Kidney (tissue), 22 donors: ENCODE measurements at places on chromosomes 5 and 9.

DNA sequence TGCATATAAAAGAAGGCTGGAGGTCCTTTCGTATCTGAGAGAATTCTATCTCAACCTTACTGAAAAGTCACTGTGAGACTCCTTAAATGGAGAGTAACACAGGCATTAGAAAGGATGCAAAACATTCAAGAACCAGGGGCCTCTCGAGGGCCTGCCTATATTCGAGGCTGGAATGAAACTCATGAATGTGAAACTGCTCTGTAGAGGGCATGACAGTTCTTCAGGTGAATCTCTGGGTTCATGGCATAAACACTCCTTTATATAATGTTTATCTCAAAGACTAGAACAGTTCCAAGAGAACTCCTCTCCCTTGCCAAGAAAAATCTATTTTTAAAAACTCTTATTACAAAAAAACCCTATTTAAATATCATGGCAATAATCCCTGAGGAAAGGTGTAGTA lies 113.9 kb downstream of the SEC61B start:
- H3K4me3 ChIP-seq = no peak overlapping the region
- H3K4me1 ChIP-seq = no peaks in the 10 kb centered on the region
- H3K27ac ChIP-seq = no peak overlapping the region
- no peaks in the 10 kb centered on the region for H3K27me3 ChIP-seq

DNA sequence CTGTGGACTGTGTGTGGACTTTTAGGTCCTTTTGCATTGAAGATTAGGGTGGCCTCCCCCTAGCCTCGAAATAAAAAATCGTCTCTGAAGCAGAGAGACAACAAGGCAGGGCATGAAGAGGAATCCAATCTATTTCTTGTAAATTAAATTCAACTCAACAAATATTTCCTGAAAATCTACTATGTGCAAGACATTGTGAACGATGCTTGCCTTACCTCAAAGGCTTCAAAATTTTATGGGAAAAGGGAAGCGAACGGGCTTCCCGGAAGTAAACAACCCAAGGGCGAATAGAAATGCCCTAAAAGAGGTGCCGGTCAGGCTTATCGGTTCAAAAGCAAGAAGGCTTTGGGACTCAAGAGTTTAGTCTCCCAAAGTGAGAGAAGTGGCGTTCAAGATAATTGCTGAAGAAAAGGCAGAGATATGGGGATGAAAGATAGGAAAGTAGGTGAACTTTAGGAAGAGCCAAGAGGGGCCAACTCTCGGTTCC lies 525 bp downstream of the KIF24 start:
- no peaks in the 10 kb centered on the region for H3K4me1 ChIP-seq
- peak overlapping the region; percentile 95 for H3K4me3 ChIP-seq
- no peaks in the 10 kb centered on the region for H3K27me3 ChIP-seq
- DNase-seq = no peak

DNA sequence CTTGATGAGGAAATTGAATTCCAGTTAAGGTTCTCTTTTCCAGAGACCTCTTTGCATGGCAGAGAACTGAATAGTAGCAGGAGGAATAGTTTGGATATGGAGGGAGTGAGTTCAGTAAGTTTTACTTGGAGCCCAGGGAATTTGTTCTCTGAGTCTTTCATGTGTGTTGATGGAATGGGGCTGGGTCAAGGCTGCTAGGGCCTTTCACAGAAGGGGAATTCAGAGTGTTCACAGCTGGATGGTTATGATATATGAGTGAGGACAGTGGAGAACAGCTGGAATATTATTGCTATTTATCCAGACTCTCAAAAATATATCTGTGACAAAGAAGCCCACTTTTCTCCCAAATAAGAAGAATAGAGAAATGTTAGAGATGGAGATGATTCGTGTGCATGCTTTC lies 372.8 kb downstream of the PLK2 start:
- H3K36me3 ChIP-seq = no peaks in the 10 kb centered on the region
- no peak overlapping the region for H3K27ac ChIP-seq
- H3K4me3 ChIP-seq = no peak overlapping the region
- no peaks in the 10 kb centered on the region for H3K27me3 ChIP-seq
- no peak for DNase-seq
- H3K4me1 ChIP-seq = no peaks in the 10 kb centered on the region

- peak; percentile 54 for DNase-seq
- peak overlapping the region; percentile 63 for H3K27ac ChIP-seq
- H3K4me3 ChIP-seq = peak overlapping the region; percentile 92
- H3K36me3 ChIP-seq = no peaks in the 10 kb centered on the region
- H3K4me1 ChIP-seq = peaks cover 12% of the 10 kb centered on the region
- H3K27me3 ChIP-seq = no peaks in the 10 kb centered on the region
Measured at GRCh38 chr5:88269222-88269771, 652 bp upstream of the TMEM161B start.

DNA sequence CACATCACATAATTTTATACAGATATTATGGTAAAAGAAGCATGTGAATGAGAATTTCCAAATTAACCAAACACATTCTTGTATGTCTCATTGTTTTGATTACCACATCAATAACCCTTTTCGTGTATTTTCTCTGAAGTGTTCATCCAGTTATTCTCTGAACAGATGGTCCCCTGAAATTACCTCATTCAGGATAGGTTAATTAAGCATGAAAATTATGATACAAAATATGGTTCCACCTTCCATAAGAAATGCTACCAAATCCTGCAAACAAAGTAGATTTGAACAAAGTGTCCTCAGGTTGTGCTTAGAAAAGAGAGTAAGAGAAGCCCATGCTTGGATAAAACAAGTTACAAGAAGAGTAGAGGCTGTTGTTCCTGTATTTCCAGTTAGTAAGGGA lies 83.1 kb upstream of the LMNB1 start:
- no peak for DNase-seq
- no peak overlapping the region for H3K4me3 ChIP-seq
- H3K27me3 ChIP-seq = no peaks in the 10 kb centered on the region

GRCh38 chr9:6153425-6153824 lies 62.2 kb upstream of the IL33 start:
- no peaks in the 10 kb centered on the region for H3K4me1 ChIP-seq
- no peaks in the 10 kb centered on the region for H3K27me3 ChIP-seq
- no peak overlapping the region for H3K4me3 ChIP-seq
- no peak for DNase-seq

GRCh38 chr5:100550531-100551051 lies 15.4 kb downstream of the FAM174A start:
- no peak for DNase-seq
- no peak overlapping the region for H3K27ac ChIP-seq
- no peaks in the 10 kb centered on the region for H3K36me3 ChIP-seq
- H3K27me3 ChIP-seq = no peaks in the 10 kb centered on the region

GRCh38 chr5:178277866-178278265 lies 45.3 kb upstream of the PHYKPL start:
- no peak overlapping the region for H3K4me3 ChIP-seq
- H3K4me1 ChIP-seq = no peaks in the 10 kb centered on the region
- H3K36me3 ChIP-seq = no peaks in the 10 kb centered on the region
- no peaks in the 10 kb centered on the region for H3K27me3 ChIP-seq

DNA sequence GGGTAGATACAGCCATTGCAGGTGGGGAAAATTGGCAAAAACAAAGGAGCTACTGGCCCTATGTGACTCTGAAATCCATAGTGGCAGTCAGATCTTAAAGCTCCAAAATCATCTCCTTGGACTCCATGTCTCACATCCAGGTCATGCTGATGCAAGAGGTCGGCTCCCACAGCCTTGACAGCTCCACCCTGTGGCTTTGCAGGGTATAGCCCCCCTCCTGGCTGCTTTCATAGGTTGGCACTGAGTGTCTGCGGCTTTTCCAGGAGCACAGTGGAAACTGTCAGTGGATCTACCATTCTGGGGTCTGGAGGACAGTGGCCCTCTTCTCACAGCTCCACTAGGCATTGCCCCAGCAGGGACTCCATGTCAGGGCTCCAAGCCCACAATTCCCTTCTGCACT lies 1190.1 kb downstream of the CDH12 start:
- no peaks in the 10 kb centered on the region for H3K4me1 ChIP-seq
- H3K36me3 ChIP-seq = no peaks in the 10 kb centered on the region
- no peak for DNase-seq
- H3K27me3 ChIP-seq = no peaks in the 10 kb centered on the region

DNA sequence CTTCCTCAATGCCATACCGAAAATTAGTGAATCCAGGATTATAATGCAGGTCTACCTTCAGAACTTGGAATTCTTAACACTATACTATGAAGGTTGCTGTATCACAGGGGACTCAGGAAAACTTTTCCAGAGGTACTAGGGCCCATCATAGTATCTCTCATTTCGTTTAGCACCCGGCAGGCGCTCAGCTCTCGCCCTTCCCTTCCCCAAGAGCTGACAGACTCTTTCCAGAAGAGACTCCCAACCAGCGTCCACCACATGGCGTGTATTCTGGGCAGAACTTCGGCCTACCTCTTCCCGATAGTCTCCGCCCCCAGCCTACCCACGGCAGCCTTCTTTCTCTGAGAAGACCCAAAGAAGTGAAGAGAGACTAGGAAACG lies 271 bp downstream of the NOL8 start:
- H3K4me1 ChIP-seq = peaks cover 9% of the 10 kb centered on the region
- peak overlapping the region; percentile 95 for H3K4me3 ChIP-seq
- no peak for DNase-seq
- H3K27me3 ChIP-seq = no peaks in the 10 kb centered on the region
- peak overlapping the region; percentile 99 for H3K27ac ChIP-seq

DNA sequence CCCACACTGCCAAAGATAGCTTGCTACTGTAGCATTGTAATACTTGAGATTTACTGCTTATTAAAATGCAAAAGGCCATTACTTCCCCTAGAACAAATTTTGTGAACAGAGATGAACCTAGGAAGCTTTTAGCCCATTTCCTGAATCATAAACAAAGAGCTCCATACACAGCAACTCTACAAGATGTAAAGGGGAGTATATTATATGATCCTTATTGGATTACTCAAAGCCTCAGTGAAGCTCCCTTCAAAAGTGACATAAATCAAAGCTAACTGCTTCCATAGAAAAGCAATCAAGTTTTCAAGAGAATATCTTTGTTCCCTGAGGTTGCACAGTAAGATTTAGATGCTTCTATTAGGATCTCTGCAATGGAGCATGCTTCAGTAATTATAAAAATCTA lies 629.8 kb downstream of the EFNA5 start:
- no peaks in the 10 kb centered on the region for H3K27me3 ChIP-seq
- no peaks in the 10 kb centered on the region for H3K36me3 ChIP-seq
- DNase-seq = no peak
- H3K4me3 ChIP-seq = no peak overlapping the region
- no peaks in the 10 kb centered on the region for H3K4me1 ChIP-seq

DNA sequence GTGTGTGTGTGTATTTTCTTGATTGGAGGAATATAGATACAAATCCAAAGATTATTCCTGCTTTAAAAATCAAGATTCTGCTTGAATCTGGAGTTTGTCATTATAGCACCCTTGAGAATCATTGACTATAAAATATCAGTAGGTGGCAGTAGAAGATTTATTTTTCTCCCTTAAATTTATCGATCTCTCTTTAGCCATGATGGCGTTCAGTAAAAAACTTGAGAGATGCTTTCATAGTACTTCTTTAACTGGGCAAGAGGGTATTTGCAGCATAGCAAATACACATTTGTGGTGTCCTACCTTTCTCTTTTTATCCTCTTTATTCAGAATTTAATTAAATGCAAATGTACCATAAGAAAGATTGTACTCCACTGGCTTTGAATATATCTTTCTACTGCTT lies 307.7 kb downstream of the ADGRV1 start:
- no peak overlapping the region for H3K27ac ChIP-seq
- H3K4me1 ChIP-seq = no peaks in the 10 kb centered on the region
- no peaks in the 10 kb centered on the region for H3K27me3 ChIP-seq
- DNase-seq = no peak

DNA sequence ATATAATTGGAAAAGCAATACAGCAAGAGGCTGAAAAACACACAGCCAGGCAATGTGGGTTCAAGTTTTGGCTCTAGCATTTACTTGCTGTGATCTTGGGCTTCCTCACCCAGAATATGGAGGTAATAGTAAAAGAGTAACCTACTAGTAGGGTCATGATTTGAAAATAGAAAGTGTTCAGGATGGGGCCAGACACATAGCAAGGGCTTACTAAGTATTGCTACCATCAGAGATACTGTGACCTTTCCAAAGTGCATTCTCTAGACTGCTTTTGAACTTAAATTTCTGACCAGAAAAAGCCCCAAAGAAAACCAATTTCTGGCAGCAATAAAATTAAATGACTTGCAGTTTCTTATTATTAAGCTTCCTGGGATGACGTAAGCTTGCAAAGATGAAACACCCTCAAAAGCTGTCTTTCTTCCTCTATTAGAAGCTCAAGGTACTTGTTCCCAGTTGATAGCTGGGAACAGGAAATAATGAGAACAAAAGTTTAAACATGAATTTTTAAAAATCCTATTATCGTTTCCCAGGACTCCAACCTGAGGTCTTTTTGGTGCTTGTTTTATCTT lies 20.3 kb downstream of the SLC45A2 start:
- DNase-seq = no peak
- H3K4me1 ChIP-seq = no peaks in the 10 kb centered on the region
- H3K36me3 ChIP-seq = no peaks in the 10 kb centered on the region
- H3K27me3 ChIP-seq = no peaks in the 10 kb centered on the region

GRCh38 chr5:25515525-25515924 lies 870.7 kb upstream of the CDH10 start:
- no peaks in the 10 kb centered on the region for H3K27me3 ChIP-seq
- no peak for DNase-seq
- H3K36me3 ChIP-seq = no peaks in the 10 kb centered on the region
- no peak overlapping the region for H3K27ac ChIP-seq

GRCh38 chr5:173969167-173970049 lies 19.6 kb upstream of the C5orf47 start:
- peak overlapping the region; percentile 11 for H3K27ac ChIP-seq
- H3K27me3 ChIP-seq = no peaks in the 10 kb centered on the region
- no peaks in the 10 kb centered on the region for H3K4me1 ChIP-seq

GRCh38 chr9:98022447-98022846 lies 34.1 kb upstream of the NANS start:
- H3K4me3 ChIP-seq = no peak overlapping the region
- H3K36me3 ChIP-seq = peaks cover 18% of the 10 kb centered on the region
- no peak overlapping the region for H3K27ac ChIP-seq

DNA sequence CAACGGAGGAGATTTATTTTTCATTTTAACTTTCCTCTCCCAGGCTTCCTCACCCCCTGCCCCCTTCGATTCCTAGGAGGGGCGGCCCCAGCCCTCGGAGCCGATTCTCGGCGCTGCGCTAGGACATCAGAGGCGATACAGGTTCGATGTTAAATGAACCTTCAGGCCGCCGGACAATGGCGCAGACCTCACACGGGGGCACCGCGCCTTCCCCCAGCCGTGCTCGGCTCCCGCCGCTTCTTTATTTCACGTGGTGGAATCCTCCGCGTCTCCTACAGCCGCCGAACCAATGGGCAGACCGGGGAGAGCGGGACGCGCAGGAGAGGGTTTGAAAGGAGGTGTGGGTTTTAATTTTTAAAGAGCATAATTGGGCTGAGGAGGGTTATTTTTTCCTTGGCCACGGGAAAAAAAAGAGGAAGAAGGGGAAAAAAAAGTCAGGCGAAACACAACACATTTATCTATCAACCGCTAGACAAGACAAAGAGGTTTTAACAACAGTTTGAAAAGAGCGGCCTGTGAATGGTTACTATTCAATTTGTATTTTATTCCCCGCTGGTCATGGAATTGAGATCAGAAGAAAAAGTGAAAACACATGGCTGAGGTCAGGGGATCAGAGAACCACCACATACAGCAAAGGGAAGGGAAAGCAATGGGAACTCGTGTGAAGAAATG lies 126.8 kb downstream of the TMEM174 start:
- H3K27ac ChIP-seq = no peak overlapping the region
- no peaks in the 10 kb centered on the region for H3K36me3 ChIP-seq
- no peak overlapping the region for H3K4me3 ChIP-seq
- DNase-seq = peak; percentile 70
